ENCODE measurements at places on chromosomes 3 and 15.

DNA sequence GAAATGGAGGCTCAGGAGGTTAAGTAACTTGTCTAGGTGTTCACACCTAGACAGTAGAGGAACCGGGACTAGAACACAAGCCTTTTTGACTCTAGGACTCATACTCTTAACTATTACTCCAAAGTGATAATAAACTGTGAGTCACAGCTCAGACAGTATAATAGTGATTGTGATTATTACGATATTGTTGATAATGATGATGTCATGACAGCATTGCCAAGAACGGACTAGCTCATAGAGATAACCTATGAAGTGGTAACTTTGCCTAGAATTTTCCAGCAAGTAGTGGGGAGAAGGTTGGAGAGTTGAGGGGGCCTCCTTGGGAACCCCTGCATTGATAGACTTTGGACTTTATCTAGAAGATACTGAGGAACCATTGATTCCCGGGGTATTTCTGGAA is 34.0 kb downstream of the STARD5 start:
- no peak for DNase-seq

- no peak for DNase-seq
Observed at GRCh38 chr3:174352227-174352626, 506.9 kb upstream of the NAALADL2 start.

- no peak for DNase-seq
Observed at GRCh38 chr3:42725454-42725853, 22.9 kb upstream of the HHATL start.

- DNase-seq, result no peak
Observed at GRCh38 chr15:34665498-34666116, 82.2 kb upstream of the GOLGA8B start.

DNA sequence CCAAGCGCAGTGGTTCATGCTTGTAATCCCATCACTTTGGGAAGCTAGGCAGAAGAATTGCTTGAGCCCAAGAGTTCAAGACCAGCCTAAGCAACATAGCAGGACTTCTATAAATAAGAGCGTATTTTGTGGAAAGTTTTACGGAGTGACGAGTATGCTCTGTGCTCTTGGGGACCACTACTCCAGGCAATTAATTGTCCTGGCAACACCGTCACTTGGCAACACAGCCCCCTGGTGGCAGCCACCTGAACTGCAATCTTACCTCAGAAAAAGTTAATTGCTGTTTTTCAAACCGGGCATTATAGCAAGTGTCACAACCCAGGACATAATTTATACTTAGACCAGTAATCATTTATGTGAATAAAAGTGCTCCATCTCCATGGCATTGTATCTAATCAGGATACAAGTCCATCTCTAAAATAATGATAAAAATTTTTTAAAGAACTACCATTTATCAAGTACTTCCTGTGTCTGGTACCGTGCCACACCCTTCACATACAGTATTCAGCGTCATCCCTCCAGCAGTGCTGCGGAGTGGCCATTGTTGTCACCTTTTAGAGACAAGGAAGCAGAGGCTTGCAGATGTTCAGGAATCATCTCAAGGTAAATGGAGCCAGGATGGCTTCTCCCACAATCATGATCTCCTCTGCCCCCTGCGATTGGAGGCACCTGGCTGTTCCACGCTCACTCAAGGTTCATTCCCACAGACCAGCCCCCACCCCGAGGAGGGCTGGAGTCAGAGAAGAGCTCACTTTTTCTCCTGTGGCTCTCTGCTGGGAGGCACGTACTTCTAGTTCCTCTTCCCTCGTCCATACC is 34.5 kb downstream of the PLA2G4D start:
- DNase-seq, result peak; percentile 63

DNA sequence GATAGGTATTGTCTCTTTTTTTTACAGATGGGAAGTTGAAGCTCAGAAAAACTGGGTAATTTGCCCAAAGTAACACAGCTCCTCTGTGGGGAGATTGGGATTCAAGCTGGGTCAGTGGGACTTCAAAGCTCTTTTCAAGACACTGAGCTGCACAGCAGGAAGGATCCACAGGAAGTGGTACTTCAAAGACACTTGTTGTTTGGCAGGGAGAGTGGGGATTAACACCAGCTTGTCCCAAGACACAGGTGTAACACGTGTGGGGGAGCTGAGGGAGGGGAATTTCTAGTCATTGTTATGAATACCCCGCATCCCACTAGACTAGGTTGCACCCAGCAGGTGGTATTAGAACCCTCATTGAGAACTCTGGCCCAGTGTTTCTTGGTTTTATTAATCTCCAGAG is 116.0 kb downstream of the FOXB1 start:
- no peak for DNase-seq

GRCh38 chr15:42100021-42100800 is 5.8 kb upstream of the PLA2G4D start:
- DNase-seq, result no peak

GRCh38 chr3:67804578-67804977 is 150.2 kb upstream of the SUCLG2 start:
- no peak for DNase-seq

DNA sequence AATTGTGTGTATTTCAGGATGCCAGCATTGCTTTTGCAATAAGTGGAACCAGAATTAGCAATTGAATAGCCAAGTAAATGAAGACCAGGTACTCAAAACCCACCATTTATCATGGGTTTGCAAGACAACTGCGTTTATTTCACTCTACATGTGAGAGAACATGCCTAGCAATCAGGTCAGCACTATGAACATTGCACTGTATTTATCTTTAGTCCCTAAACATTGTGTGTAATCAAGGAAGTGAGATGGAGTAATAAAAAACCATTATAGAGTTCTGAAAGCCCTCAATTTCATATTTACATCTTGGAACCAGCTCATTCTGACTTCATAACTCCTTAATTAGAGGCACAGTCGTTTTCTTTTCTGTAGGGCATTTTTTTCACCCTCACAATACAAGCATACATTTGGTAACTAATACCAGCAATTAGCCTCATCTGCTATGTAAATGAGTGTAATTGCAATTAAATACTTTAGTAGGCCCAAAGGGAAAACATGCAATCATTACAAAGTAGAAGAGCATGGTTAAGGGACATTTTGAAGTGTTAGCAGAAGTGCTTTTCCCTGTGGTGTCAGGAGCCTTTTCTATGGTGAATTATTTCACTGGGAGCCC is 153.1 kb upstream of the DPH6 start:
- no peak for DNase-seq

GRCh38 chr3:124492824-124493223 is 237.4 kb upstream of the UMPS start:
- DNase-seq, result peak; percentile 80

GRCh38 chr15:57686657-57687056 is 19.9 kb upstream of the POLR2M start:
- no peak for DNase-seq

DNA sequence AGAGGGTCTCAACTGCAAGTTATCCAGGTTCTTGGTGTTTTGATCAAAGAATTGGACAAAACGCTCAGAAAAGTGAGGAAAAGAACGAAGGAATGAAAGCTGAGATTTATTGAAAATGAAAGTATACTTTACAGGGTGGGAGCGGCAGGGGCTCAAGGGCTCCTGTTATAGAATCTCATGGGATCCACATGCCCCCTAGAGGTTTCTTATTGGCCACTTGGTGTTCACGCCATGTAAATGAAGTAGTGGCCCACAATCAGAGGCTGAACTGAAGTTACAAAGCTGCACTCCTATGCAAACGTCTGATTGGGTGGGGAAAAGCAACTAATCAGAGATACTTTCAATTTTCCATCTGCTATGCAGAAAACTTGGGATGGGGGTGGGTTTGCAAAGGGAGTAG is 216.7 kb downstream of the PTPRG start:
- no peak for DNase-seq

GRCh38 chr3:118075873-118076272 is 958.8 kb downstream of the IGSF11 start:
- no peak for DNase-seq

DNA sequence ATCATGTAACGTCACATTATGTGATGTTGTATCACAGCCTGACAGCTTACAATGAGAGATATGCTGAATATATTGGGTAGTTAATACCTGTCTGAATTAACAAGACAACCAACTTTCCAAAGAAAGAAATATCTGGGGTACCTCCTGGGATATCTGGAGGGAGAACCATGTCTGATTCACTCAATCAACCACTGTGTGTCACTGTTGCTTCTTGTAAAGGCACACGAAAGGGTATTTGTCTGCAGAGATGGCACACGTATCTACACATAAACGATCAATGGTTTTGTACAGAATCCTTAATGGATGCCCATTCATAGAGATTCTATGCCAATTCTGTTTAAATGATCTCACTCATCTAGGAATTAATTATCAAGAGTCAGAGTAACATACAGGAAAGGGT is 252.1 kb upstream of the TMCO5A start:
- DNase-seq, result no peak

DNA sequence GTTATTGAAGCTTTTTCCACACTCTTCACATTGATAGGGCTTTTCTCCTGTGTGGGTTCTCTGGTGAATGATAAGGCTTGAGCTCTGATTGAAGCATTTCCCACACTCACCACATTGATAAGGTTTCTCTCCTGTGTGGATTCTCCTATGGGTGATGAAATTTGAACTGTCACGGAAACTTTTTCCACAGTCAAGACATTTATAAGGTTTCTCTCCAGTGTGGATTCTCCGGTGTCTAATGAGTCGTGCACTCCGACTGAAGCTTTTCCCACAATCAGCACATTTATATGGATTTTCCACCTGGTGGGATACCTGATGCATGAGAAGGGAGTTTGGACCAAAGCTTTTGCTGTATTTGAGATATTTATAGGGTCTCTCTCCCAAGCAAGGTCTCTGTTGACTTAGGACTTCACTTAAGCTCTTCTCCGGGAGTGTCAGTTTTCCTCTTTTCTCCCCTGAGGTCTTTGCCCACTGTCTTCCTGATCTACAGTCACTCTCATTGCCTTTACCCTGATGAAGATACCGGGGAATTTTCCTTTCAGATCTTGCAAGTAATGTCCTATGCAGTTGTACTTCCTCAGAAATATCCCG is 9.4 kb downstream of the ZSCAN29 start:
- no peak for DNase-seq

GRCh38 chr15:88072598-88073390 is 183.7 kb downstream of the NTRK3 start:
- no peak for DNase-seq

- DNase-seq, result no peak
Observed at GRCh38 chr15:36769098-36769497, 189.7 kb downstream of the CDIN1 start.

DNA sequence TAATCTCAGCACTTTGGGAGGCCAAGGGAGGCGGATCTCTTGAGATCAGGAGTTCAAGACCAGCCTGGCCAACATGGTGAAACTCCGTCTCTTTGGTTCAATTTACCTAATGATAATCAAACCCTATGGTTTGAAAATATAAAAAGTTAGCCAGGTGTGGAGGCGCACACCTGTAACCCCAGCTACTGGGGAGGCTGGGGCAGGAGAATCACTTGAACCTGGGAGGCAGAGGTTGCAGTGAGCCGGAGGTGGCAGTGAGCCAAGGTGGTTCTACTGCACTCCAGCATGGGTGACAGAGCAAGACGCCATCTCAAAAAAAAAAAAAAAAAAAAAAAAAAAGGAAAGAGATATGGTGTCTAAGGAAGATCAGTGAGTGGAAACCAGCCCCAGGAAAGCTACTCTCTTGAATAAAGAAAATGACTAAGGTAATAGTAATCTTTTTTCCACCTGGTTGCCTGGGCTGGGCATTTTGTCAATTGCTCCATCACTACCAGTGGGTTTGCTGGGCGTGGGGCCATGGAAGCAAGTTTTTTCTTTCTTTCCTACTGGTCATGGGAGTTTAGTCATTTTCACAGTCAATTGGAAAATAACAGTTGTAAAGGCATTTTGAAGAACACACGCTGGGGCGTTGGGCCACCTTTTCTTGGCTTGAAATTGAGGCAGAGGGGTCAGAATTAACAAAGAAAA is 387.6 kb upstream of the RGMA start:
- DNase-seq, result no peak

- DNase-seq, result no peak
Observed at GRCh38 chr3:21517184-21517583, 233.8 kb downstream of the ZNF385D start.

DNA sequence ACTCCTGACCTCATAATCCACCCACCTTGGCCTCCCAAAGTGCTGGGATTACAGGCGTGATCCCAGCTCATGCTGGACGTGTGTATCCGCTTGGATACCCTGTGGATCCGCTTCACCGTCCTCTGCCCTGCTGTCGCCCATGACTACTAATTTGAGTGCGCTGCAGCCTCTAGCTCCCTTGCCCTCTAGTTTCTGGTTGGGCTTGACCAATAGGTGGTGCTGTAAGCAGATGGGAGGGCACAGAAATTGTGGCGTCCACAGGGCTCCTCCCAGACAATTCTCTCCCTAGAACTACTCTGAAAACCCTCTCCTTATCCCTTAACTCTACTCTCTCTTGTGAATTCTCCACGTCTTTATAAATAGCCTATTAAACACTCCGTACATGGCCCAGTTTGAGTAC is 36.2 kb downstream of the ZPLD1 start:
- DNase-seq, result peak; percentile 15

DNA sequence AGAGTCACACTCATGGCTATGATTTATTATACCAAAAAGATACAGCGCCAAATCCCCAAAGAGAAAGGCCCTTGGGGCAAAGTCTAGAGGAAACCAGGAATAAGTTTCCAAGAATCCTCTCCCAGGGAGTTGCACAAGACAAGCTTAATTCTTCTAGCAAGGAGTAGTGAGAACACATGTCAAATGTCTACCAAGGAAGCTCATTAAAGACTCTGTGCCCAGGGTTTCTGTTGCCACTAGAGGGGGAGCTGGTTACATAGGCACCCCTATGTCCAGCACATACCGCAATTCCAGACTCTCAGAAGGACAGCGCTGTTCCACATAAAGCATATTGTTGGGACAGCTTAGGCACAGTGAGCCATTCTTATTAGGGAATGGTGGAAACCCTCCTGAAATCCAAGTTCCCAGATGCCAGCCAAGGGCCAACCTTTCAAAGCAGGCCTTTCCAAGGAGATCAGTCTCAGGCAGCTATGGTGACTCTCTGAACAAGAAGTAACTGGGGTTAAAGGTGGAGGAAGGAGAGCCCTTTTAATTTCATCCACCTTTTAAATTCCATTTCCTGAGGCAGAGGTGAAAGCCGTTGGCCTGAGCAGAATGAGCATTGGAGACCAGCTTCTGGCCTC is 194.2 kb downstream of the UACA start:
- DNase-seq, result no peak

GRCh38 chr15:68551296-68551635 is 27.5 kb upstream of the CORO2B start:
- DNase-seq, result no peak

- no peak for DNase-seq
Observed at GRCh38 chr15:83102346-83102745, 5.1 kb upstream of the TM6SF1 start.
